Sigmoid colon (tissue), 7 donors: ENCODE measurements at places on chromosomes 6 and 20. TPM values are rescaled to one million over a fixed set of nuclear protein-coding genes. Genes with fewer than 3 reads are reported as not detected.

- DNase-seq = no peak
Observed at GRCh38 chr6:55666606-55667225, 87.7 kb upstream of the HMGCLL1 start.

The DNAH8 gene
- not detected for total RNA-seq

DNA sequence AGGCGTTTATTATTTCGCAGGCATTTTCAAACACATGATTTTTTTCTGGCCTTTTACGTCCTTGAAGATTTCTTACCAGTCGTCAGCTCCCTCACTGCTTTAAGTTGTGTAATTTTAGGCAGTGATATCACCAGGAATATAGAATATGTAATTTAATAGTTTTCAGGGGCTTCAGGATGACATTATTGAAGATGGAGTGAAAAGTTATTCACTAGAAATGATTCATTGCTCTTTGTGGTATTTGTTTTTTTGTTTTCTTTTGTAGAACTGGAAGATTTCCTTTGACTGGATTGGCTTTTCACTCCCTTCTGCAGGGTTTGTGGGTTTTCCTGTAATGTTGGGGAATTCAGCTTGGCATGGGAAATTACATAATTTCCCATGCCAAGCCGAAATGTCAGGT lies 2.0 kb downstream of the LRRC1 start:
- DNase-seq = no peak

DNA sequence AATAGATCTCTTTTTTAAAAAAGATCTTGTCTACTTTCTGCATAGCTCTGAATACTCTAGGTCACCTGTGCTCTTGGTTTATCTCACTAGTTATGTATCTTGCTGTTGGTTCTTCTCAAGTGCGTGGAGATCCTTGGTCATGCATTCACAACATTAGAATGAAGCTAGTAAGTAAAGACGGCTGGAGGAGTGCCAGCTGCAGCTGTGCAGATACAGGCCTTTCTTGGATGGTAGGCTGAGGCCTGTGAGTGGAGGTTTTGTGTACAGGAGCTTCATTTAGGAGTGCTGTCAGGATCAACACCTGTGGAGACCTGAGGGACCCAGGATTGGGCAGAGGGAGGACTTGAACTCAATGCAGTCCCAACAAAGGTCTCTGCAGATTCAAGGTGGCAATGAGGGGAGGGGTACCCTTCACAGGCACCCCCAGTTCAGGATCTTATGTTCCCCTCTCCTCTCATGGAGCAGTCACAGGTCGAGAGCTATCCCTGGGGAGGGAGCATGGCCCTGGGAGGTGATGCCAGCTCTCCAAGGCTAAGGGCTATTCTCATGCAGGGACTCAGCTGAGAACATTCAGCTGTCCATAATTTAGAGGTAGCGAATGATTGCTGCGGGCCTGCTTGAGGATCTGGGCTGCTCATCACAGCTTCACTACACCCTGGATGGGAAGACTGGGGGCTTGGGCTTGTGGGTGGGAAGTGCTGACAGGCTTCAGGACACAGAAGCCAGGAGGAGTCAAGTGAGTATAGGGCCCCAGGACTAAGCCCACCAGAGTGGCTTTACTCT lies 98.9 kb upstream of the ENPP5 start:
- peak; percentile 74 for DNase-seq

DNA sequence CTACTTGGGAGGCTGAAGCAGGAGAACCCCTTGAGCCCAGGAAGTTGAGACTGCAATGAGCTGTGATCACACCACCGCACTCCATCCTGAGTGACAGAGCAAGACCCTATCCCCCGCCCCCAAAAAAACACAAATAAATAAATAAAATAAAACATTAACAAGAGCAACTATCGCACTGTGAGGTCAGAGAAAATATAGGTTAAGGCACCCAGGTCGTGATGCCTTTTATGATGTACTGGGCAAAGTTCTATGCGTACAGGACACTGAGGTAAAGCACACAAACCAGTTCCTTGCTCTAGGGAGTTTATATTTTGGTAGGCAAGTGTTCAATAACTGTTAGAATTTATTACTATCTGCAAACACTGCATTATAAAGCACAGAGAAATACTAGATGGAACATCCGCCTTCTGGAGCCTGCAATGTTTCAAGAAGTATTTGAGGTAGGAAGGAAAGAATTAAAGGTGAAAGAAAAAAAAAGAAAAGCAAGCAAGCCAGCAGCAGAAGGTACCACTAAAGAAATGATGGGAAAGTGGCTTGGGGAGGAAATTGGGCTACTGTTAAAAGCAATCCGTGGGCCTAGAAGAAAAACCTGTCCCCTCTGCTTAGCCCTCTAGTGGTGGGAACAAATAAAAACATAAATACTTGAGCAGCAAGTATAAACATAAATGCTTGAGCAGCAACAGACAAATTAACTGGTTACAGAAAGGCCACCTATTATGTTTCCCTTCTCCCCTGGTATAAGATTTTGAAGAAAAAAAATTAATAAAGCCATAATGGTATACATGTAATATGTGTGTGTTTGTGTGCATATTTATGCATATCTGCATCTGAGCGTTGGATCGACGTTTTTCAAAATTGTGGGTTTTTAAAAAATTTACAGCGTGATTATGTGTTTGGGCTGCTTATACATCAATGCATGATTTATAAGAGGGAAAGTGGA lies 128.0 kb downstream of the PHACTR1 start:
- no peak for DNase-seq

The DLK2 gene
- not detected for total RNA-seq

GRCh38 chr6:43772681-43773049 lies 2.7 kb downstream of the VEGFA start:
- DNase-seq = peak; percentile 64

DNA sequence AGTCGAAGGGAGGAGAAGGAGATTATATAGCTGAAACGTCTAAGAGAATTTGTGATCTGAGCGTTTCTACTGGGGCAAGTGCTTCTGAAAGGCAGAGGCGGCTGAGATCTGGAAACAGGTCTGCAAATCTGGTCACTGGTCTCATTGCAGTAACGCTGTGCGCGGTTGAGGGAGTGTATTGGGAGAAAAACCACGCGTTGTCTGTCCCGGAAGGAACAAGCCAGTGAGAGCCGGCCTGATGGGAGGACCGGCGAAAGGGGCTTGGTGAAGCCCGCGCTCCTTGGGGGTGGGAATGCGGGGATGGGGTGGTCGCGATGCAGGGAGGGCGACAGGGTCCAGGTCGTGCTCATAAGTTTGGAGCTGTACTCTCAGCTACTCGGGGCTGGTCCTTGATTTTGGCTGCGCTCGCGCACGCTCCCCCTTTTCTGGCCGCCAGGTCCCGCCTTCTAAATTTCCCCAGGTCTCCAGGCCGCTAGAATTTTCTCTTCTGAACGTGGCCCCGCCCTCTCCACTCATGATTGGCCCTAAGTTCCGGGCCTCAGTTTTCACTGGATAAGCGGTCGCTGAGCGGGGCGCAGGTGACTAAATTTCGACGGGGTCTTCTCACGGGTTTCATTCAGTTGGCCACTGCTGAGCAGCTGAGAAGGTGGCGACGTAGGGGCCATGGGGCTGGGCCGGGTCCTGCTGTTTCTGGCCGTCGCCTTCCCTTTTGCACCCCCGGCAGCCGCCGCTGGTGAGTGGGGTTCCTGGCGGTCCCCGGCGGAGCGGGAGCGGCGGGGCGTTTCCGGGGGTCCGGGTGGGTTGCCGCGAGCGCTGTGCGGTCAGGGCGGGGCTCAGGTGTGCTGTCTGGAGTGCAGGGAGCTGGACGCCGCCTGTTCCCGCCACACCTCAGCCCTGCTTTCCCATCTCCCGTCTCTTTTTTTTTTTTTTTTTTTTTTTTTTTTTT lies at the start of gene MICB:
Gene MICB (plus strand): TSS at position 615 of the 946 bp plus-strand sequence. CDS start 49 bp downstream, at position 664.
- peak; percentile 83 for DNase-seq

DNA sequence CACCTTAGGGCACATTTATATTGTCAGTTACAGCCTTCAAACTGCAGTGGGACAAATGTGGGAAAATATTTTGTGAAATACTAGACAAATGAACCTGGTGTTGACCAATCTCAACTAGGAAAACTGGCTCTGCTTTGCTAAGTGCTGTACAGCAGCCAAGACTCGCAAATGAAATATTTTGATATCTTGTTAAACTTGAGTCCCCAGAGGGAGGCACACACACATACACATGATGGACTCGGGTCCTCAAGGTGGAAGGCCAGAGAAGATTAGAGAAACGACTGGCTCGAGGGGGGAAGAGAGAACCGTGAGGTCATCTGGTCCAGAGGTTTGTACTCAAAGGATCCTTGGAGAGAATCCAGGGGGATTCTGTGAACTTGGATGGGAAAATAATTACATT lies 67.3 kb upstream of the JAG1 start:
- no peak for DNase-seq

The C6orf163 gene
- 3.0 TPM for total RNA-seq

GRCh38 chr6:104633125-104633524 lies 226.6 kb downstream of the HACE1 start:
- no peak for DNase-seq

The ENPP1 gene
- 7.2 TPM for total RNA-seq

GRCh38 chr20:48294196-48294595 lies 508.9 kb upstream of the SULF2 start:
- DNase-seq = no peak

- no peak for DNase-seq
Observed at GRCh38 chr20:52150440-52151258, 40.9 kb downstream of the ZFP64 start.

DNA sequence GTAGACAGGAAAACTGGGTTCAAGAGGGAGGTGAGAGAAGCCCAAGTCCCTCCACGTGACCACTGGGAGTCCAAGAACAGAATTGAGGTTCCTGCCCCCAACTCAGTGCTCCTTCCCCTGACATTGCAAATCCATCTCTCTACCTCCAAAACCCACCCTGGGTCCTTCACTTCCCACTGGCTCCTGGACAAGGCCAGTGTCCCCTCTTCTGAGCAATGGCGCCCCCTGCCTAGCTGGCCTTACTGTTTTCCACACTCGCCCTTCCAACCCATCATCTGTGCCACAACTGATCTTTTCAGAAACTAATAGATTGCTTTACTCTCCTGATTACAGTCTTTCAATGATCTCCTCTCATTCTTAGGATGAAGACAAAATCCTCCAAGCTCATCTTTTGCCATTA lies 200.3 kb downstream of the ANKRD60 start:
- DNase-seq = no peak

GRCh38 chr6:109840796-109841195 lies 137.3 kb upstream of the GPR6 start:
- no peak for DNase-seq

The CLIC5 gene
- total RNA-seq = 3.5 TPM

The TMC2 gene
- not detected for total RNA-seq

The RFX6 gene
- not detected for total RNA-seq

- no peak for DNase-seq
Observed at GRCh38 chr6:157020398-157020797, 243.2 kb downstream of the ARID1B start.

The VWA7 gene
- 0.14 TPM for total RNA-seq

The CST4 gene
- total RNA-seq = not detected

- DNase-seq = no peak
Observed at GRCh38 chr20:14489544-14489943, 152.1 kb upstream of the FLRT3 start.

DNA sequence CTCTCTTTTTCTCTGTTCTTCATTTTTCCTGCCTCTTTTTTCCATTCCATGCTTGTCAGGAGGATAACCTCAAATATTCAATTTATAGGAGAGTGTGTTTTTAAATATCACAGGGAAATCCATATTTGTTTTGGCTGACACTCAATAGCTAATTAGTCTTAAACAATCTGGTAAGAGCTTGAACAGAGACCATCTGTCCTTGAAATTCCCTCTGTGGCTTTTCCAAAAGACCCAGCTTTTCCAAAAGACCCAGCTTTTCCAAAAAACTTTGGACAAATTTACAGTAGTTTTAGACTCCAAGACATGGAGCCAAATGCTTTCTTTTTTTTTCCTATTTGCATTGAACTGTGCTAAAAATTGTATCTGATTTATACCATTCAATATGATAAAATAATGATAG lies 127.4 kb upstream of the FAM83B start:
- no peak for DNase-seq

The PTGIS gene
- total RNA-seq = 55.3 TPM

The DEFB127 gene
- total RNA-seq = not detected

- DNase-seq = no peak
Observed at GRCh38 chr6:136077834-136078576, 172.1 kb downstream of the MTFR2 start.

GRCh38 chr6:153442096-153442495 lies 311.0 kb upstream of the RGS17 start:
- DNase-seq = no peak

DNA sequence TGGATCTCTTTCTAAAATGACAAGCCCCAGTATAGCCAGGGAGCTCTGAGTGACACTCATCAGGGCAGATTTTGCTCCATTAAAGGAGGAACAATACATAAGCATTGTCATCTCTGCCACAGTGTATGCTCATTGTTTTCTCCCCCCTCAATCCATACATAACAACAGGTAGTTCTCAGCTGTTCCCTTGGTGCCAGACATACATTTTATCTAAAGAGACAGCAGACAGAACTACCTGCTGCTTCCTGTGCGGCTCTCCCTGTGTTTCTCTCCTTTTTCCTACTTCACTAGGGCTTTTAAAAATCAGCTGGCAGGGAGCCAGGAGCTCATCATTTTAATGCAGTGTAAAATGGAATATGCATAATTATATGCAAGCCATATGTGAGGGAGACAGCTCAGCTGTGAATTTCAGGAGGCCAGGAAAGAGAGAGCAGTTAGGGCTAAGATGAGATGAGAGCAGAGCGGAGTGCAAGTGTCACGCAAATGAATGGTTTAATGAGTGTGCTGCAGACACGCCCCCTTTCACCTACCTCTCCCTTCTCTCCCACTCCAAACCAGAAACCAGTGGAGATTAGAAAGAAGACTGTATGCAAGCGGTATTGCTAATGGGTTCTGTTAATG lies 96.0 kb downstream of the SOBP start:
- DNase-seq = no peak

The LST1 gene
- total RNA-seq = 1.7 TPM

GRCh38 chr6:130676077-130676772 lies 151.0 kb upstream of the SMLR1 start:
- peak; percentile 85 for DNase-seq

The DTD1 gene
- total RNA-seq = 11.6 TPM

GRCh38 chr20:59149678-59150504 lies 13.7 kb upstream of the ZNF831 start:
- DNase-seq = no peak

The CCM2L gene
- 4.6 TPM for total RNA-seq

- DNase-seq = no peak
Observed at GRCh38 chr6:87066449-87067333, 28.2 kb downstream of the CGA start.

DNA sequence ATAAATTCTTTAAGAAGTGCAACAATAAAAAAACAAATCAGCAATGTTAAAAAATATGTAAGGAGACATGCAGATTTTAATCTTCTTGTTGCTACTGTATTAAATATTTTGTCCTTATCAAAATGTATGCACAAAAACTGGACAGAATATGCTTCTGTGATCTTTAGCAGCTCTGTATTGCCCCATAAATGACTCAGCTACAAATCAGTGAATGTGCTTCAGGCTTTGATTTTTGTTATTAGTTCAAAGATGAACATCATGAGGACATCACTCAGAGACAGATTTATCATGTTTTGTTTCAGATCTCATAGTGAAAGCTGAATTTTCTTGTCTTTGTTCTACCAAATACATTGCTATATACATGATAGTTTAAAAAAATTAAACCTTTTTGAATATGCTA lies 312.4 kb downstream of the GRIK2 start:
- DNase-seq = no peak
